Fibroblast of lung (primary cell): ENCODE measurements at places on chromosomes 1 and 21. TPM values are rescaled to one million over a fixed set of nuclear protein-coding genes. Genes with fewer than 3 reads are reported as not detected.

The CFHR2 gene
- not detected in 2 replicates for total RNA-seq

The FNBP1L gene
- 3.0 and 11.6 TPM in 2 replicates for total RNA-seq

The C1QB gene
- total RNA-seq: not detected in 2 replicates

DNA sequence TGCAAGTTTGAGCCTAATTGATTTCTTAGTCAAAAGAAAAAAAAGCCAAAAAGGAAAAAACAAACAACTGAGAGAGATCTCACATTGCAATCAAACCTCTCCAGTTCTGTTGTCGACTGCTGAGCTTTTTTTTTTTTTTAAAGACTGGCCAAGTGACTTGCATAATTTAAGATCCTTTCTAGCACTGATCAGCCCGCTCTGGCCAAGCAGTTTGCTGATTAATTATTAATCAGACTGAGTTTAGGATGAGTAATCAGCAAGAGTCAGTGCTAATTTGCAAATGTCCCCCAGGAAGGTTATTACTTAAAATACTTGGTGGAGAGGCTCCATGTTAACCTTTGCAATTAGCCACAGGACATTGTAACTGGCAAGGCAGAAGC is 39.3 kb downstream of the HMGB4 start:
- H3K36me3 ChIP-seq: no peaks in the 10 kb centered on the region
- no peak overlapping the region for H3K4me3 ChIP-seq
- DNase-seq: peak; percentile 17
- no peak overlapping the region for H3K27ac ChIP-seq

DNA sequence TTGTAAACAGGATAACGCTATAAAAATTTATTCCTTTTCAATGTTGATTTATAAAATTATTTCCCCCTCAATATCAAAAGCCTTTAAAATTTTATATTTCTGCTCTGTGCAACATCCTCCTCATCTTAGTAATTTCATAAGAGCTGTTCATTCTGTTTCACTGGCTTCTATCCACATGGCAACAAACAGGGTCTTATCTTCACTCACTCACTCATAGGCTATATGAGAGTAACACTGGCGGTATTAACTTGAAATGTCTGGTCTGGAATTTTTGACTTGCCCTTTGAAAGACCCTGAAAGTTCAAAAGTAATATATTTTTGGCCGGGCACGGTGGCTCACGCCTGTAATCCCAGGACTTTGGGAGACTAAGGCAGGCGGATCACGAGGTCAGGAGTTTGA is 77.4 kb upstream of the KRTAP11-1 start:
- no peak overlapping the region for H3K4me3 ChIP-seq
- no peak for DNase-seq
- no peaks in the 10 kb centered on the region for H3K4me1 ChIP-seq
- H3K27me3 ChIP-seq: no peaks in the 10 kb centered on the region

GRCh38 chr1:920010-920409 is 3.7 kb upstream of the SAMD11 start:
- no peak overlapping the region for H3K4me3 ChIP-seq
- DNase-seq: no peak
- peaks cover 7% of the 10 kb centered on the region for H3K4me1 ChIP-seq
- no peak overlapping the region for H3K27ac ChIP-seq

GRCh38 chr1:219413536-219413935 is 199.4 kb downstream of the ZC3H11B start:
- H3K4me1 ChIP-seq: no peaks in the 10 kb centered on the region
- H3K27ac ChIP-seq: no peak overlapping the region
- no peak for DNase-seq
- H3K36me3 ChIP-seq: no peaks in the 10 kb centered on the region
- H3K4me3 ChIP-seq: no peak overlapping the region

- H3K27me3 ChIP-seq: no peaks in the 10 kb centered on the region
- DNase-seq: peak; percentile 68
- H3K36me3 ChIP-seq: no peaks in the 10 kb centered on the region
These were observed 177.1 kb downstream of the GABPA start for GRCh38 chr21:25911730-25912401.

DNA sequence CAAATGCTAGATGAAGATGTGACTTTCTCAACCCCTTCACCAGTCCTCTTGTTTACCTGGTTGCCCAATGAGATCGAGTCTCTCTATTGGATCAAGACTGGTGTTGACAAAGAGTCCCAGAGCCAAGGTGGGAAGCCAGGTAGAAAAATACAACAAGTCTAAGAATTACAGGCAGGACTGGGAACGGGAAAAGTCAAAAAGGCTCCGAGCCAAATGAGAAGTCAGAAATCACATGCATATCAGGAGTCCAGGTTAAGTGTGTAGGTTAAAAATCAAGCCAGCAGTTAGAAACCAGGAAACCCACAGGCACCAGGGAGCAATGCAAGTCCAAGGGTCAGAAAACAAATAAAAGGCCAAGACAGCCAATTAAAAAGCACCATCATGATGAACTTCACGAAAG is 27.4 kb upstream of the DUSP23 start:
- no peak overlapping the region for H3K4me3 ChIP-seq
- H3K27ac ChIP-seq: no peak overlapping the region
- H3K36me3 ChIP-seq: no peaks in the 10 kb centered on the region
- DNase-seq: no peak

- DNase-seq: no peak
- no peak overlapping the region for H3K4me3 ChIP-seq
These were observed 25.7 kb downstream of the LDLRAD1 start for GRCh38 chr1:53992085-53992874.

DNA sequence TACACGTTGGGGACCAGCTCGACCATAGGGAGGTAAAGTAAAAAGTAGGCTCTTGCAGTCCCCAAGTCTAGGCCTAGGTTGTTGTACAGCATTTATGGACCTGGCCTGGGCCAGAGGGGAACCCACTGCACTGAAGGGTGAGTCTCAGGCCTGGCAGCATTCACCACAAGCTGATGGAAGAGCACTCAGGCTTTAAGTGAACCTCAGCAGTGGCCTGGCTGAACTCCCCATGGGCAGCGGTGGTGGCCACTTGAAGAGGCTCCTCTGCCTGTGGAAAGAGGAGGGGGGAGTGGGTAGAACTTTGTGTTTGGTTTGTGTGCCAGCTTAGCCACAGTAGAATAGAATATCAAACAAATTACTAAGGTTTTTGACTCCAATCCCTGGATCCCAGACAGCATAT is 176.2 kb upstream of the PRMT6 start:
- H3K27me3 ChIP-seq: no peaks in the 10 kb centered on the region
- no peak for DNase-seq
- no peak overlapping the region for H3K4me3 ChIP-seq
- no peaks in the 10 kb centered on the region for H3K36me3 ChIP-seq
- no peaks in the 10 kb centered on the region for H3K4me1 ChIP-seq

GRCh38 chr1:235532360-235532759 is 28.1 kb upstream of the B3GALNT2 start:
- H3K27me3 ChIP-seq: no peaks in the 10 kb centered on the region
- H3K4me1 ChIP-seq: peaks cover 2% of the 10 kb centered on the region
- DNase-seq: peak; percentile 36
- H3K4me3 ChIP-seq: no peak overlapping the region
- H3K36me3 ChIP-seq: no peaks in the 10 kb centered on the region

GRCh38 chr1:187013582-187014200 is 184.9 kb downstream of the PLA2G4A start:
- no peak overlapping the region for H3K4me3 ChIP-seq
- H3K4me1 ChIP-seq: no peaks in the 10 kb centered on the region
- no peaks in the 10 kb centered on the region for H3K36me3 ChIP-seq

- H3K27me3 ChIP-seq: peaks cover 46% of the 10 kb centered on the region
- no peak overlapping the region for H3K4me3 ChIP-seq
- H3K4me1 ChIP-seq: peaks cover 6% of the 10 kb centered on the region
These were observed 5.0 kb downstream of the ALPL start for GRCh38 chr1:21514245-21514644.
